Naive thymus-derived CD4-positive, alpha-beta T cell (primary cell): ENCODE measurements at places on chromosomes 5 and 9.

DNA sequence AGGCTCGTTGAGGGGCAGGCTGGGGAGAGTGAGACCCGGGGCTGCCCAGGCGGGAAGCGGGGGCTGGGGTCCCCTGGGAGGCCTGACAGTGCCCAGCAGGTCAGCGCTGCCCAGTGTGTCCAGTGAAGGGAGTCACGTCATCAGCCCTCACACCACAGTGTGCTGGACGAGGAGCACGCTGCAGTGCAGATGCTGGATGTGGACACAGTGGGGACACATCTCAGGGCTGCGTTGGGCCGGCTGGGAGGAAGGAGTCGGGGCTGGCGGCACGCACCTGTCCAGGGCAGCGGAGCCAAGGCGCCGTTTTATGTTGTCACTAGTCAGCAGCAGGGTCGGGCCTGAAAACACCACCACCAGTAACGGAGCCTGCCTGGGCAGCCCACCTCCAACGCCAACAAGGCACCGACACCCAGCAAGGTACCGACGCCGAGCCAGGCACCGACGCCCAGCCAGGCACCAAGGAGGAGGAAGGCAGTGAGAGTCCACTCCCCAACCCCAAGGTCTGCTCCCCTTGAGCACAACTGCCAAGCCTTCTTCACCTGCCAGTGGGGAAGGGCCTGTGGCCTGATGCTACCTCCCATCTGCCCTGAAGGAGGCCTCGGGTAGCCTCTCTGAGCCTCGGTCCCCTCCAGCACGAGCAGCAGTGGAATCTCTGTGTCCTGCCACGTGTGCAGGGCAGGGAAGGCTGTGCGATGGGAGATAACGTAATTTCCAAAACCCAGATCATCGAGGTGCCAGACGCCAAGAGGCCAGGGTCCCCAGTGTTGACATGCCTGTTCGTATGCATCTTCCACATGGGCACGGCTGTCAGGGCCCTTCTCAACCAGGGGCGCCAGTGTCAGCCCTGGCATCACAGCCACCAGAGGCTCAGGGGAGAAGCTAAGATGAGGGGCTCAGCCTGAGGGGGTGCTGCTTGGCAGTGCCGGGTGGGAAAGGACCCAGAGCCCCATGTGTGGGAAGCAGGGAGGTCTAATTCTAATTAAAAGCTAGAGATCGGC lies 21.9 kb upstream of the NSMF start:
- H3K4me1 ChIP-seq, result no peaks in the 10 kb centered on the region
- H3K4me3 ChIP-seq, result no peak overlapping the region
- no peaks in the 10 kb centered on the region for H3K36me3 ChIP-seq

- H3K27ac ChIP-seq, result no peak overlapping the region
- H3K4me1 ChIP-seq, result peaks cover 6% of the 10 kb centered on the region
- no peak for DNase-seq
Observed at GRCh38 chr5:141519605-141520565, 31.0 kb downstream of the PCDHGC5 start.

DNA sequence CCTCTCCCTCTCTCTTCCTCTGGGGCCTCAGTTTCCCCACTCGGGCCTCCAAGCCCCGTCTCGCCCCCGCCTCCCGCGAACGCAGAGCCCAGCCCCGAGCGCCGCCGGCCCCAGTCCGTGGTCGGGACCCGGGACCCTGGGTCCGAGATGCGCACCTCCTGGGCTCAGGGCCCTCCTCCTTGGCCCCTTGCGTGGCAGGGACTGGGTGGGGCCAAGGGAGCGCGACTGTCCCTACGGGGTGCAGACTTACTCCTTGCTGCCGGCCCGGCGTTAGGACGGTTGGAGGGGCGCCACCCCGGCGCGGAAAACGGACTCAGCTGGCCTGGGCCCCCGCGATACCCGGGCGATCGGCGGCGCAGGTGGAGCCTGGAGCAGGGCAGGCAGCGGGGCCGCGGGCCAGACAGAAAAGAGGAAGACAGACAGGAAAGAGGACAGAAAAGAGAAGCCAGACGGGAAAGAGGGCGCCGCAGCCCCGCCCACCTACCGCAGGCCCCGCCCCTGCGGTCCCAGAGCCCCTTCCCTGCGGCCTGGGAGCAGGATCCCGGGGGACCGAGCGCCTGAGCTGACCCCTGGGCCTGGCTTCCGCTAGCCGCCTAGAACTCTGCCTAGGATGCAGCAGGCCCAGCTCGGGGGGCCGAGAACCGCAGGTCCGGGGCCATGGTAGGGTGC lies at the start of gene GBGT1:
Gene GBGT1, minus strand, starts transcription at position 411 of the 669 bp plus-strand sequence. CDS start 1,502 bp downstream, outside the sequence.
- no peaks in the 10 kb centered on the region for H3K36me3 ChIP-seq
- H3K27ac ChIP-seq, result peak within 1 kb of the TSS; percentile 64
- H3K4me1 ChIP-seq, result peaks cover 3% of the 10 kb centered on the region
- H3K27me3 ChIP-seq, result no peaks in the 10 kb centered on the region

GRCh38 chr5:148352696-148353095 lies 17.3 kb downstream of the SPINK9 start:
- no peak for DNase-seq
- H3K27me3 ChIP-seq, result no peaks in the 10 kb centered on the region
- H3K36me3 ChIP-seq, result no peaks in the 10 kb centered on the region
- H3K4me3 ChIP-seq, result no peak overlapping the region
- no peaks in the 10 kb centered on the region for H3K4me1 ChIP-seq

GRCh38 chr5:73419465-73420390 lies 28.8 kb downstream of the FOXD1 start:
- H3K27ac ChIP-seq, result no peak overlapping the region
- peaks cover 20% of the 10 kb centered on the region for H3K27me3 ChIP-seq
- H3K36me3 ChIP-seq, result no peaks in the 10 kb centered on the region
- peaks cover 3% of the 10 kb centered on the region for H3K4me1 ChIP-seq

DNA sequence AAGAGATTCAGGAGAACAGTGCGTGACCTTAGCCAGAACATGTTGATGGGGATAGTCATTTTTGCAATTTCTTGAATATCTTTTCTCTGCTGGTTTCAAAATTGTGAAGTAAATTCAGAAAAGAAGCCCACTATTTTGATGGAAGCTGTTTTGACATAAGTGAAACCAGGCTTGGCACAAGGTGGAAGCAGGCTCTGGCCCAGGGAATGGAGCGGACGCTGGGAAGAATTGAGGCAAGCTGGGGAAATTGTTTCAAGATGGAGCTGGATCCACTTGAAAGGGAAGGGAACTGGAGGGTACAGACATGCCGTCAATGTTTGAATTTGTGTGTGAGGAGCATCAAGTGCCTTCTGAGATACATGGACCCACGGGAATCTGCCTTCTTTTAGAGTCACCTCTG lies 207.2 kb downstream of the GOLPH3 start:
- H3K4me3 ChIP-seq, result no peak overlapping the region
- H3K4me1 ChIP-seq, result no peaks in the 10 kb centered on the region
- no peaks in the 10 kb centered on the region for H3K36me3 ChIP-seq
- DNase-seq, result no peak
- H3K27me3 ChIP-seq, result no peaks in the 10 kb centered on the region

DNA sequence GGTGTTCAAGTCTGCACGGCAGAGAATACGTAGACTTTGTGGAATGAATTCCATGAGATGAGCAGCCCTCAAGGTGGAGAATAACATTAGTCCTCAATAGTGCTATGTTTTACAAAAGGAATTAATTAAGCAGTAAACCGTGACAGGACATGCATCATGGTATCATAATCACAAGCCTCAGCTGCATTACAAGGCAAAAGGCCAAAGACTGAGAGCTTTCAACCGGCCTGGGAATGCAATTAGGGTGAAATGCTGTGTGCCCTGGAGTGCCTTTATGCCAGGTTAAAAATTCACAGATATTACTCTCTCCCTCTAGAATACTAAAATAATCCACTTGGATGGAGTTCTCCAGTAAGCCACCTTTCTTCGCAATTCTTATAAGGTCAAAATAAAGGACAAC lies 270.6 kb downstream of the MLLT3 start:
- no peaks in the 10 kb centered on the region for H3K4me1 ChIP-seq
- peaks cover 44% of the 10 kb centered on the region for H3K36me3 ChIP-seq
- no peak overlapping the region for H3K27ac ChIP-seq
- no peaks in the 10 kb centered on the region for H3K27me3 ChIP-seq
- H3K4me3 ChIP-seq, result no peak overlapping the region
- no peak for DNase-seq

DNA sequence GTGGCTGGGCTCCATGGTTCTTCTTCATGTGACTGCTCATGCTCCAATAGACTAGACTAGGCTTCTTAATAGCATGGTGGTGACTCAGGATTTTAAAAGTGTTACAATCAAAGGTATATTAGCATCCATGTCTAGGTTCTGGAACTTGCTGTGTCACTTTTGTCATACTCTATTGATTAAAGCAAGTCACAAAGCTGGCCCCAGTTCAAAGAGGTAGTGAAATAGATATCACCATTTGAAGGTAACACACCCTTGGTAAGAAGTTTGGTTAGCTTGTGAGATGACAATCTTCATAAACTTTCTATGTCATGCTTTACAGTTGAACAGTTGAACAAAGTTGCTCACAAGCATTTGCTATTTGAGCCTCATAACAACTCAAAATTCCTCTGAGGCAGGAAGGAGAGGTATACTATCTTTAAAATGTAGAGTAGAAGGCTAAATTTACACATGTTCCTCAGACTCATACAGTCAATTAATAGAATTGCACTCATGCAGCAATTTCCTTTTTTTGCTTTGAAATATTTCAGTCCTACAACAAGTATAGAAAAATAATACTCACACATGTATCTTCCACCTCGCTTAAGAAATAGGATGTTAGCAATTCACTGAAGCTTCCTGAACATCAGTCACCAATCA lies 56.8 kb upstream of the TMEM252 start:
- H3K4me3 ChIP-seq, result no peak overlapping the region
- no peak for DNase-seq
- H3K27ac ChIP-seq, result no peak overlapping the region

- DNase-seq, result no peak
- no peaks in the 10 kb centered on the region for H3K27me3 ChIP-seq
- no peak overlapping the region for H3K27ac ChIP-seq
- H3K4me3 ChIP-seq, result no peak overlapping the region
- no peaks in the 10 kb centered on the region for H3K36me3 ChIP-seq
- no peaks in the 10 kb centered on the region for H3K4me1 ChIP-seq
Observed at GRCh38 chr9:763692-764091, 77.8 kb upstream of the DMRT1 start.

- H3K27me3 ChIP-seq, result no peaks in the 10 kb centered on the region
- H3K4me1 ChIP-seq, result no peaks in the 10 kb centered on the region
- no peak overlapping the region for H3K27ac ChIP-seq
- DNase-seq, result no peak
Observed at GRCh38 chr9:4805191-4805918, 12.6 kb downstream of the RCL1 start.

DNA sequence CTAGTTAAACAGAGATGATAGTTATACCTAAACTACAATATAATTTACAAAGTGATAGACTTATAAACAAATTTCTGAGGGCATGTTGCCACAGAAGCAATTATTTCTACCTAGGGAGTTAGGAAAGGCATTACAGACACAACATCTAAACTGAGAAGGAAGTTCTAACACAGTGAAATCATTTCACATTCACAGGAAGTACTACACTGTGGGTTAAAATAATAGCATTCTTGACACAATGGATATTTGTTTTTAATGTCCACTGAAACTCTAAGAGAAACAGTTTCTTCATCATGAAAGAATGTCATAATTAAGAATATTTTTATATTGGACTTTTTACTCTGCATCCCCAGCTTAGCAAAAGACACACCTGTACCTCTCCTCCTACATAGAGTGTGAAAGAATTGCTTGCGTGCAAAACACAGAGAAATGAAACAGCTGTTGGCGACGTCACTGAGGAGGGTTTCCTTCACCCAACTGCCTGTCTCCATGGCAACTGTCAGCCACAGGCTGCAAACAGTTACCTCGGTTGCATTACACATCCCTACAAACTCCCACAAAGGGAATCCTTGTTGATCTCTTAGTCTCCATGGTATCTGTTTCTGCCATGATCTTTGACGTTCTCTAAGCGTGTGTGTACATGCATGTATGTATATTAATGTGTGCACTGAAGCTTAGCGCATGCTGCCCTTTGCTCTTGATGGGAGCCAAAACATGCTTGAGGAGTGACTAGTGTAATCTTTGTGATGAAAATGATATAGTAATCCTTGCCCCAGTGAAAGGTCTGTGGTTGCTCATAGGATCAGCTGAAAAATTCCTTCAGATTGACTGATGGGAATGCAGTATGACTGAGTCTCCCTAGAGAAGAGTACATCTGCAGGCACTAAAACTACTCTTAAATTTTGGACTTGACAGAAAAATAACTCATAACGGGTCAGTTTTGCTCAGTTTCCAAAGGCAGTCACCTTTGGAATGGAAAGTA lies 168.5 kb downstream of the ACTL7B start:
- H3K4me3 ChIP-seq, result no peak overlapping the region
- DNase-seq, result no peak
- no peaks in the 10 kb centered on the region for H3K36me3 ChIP-seq
- H3K27me3 ChIP-seq, result no peaks in the 10 kb centered on the region

GRCh38 chr5:150618163-150618562 lies 22.3 kb upstream of the SYNPO start:
- H3K36me3 ChIP-seq, result no peaks in the 10 kb centered on the region
- DNase-seq, result no peak
- no peak overlapping the region for H3K4me3 ChIP-seq
- H3K4me1 ChIP-seq, result peaks cover 2% of the 10 kb centered on the region
- no peak overlapping the region for H3K27ac ChIP-seq

DNA sequence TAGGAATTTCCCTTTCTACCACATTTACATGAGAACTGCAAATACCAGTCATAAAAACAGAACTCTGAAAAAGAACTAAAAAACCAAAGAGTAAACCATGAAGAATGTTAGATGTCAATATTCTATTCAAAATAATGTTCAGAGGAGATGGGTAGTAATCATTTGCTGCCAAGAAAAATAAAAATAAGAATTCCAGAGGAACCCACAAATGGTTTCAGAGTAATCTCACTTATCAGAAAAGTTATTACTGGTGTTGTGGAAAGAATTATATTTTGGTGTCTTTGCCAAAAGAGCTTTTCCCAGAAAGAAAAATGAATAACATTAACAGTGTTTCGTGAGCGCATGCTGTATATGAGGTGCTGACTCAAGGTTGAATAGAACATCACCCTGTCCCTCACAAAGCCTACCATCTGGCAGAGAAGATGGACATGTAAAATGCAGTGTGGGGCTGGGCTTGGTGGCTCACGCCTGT lies 35.6 kb downstream of the GPR21 start:
- no peak overlapping the region for H3K27ac ChIP-seq
- H3K36me3 ChIP-seq, result peaks cover 9% of the 10 kb centered on the region
- no peak for DNase-seq
- no peaks in the 10 kb centered on the region for H3K27me3 ChIP-seq
- no peaks in the 10 kb centered on the region for H3K4me1 ChIP-seq

- no peaks in the 10 kb centered on the region for H3K36me3 ChIP-seq
- no peak for DNase-seq
- peaks cover 9% of the 10 kb centered on the region for H3K4me1 ChIP-seq
- peak overlapping the region; percentile 58 for H3K27ac ChIP-seq
- H3K4me3 ChIP-seq, result peak overlapping the region; percentile 66
Observed at GRCh38 chr9:95509851-95510708, 6.7 kb downstream of the PTCH1 start.

DNA sequence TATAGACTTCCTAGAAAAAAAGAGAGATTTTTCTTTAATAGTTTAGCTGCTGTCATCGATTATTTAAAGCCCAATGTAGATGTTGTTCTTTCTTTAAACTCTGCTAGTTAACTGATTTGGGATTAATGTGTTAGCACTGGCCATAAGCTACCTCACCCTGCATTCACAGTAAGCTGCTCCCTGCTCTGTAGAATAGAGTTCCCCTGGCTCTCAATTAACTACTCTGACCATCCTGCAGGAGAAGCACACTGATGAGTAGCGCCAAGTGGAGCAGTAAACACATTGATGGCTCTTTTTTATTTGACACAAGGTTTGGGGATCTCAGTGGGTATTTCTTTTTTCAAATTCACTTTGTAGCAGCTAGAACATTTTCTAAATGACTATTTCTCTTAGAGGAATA lies 807.9 kb upstream of the ZNF608 start:
- H3K27me3 ChIP-seq, result no peaks in the 10 kb centered on the region
- no peak overlapping the region for H3K27ac ChIP-seq
- DNase-seq, result no peak
- no peaks in the 10 kb centered on the region for H3K4me1 ChIP-seq
- H3K4me3 ChIP-seq, result no peak overlapping the region
- H3K36me3 ChIP-seq, result no peaks in the 10 kb centered on the region
